ENCODE measurements at places on chromosomes 2 and 18. TPM values are rescaled to one million over a fixed set of nuclear protein-coding genes. Genes with fewer than 3 reads are reported as not detected.

GRCh38 chr2:152095146-152095545 is 3.7 kb downstream of the CACNB4 start:
- no peak overlapping the region for H3K4me3 ChIP-seq
- no peak for DNase-seq
- peaks cover 3% of the 10 kb centered on the region for H3K4me1 ChIP-seq
- no peak overlapping the region for H3K27ac ChIP-seq
- peaks cover 22% of the 10 kb centered on the region for H3K27me3 ChIP-seq
- H3K36me3 ChIP-seq = no peaks in the 10 kb centered on the region

Gene REG3A
- not detected for total RNA-seq

DNA sequence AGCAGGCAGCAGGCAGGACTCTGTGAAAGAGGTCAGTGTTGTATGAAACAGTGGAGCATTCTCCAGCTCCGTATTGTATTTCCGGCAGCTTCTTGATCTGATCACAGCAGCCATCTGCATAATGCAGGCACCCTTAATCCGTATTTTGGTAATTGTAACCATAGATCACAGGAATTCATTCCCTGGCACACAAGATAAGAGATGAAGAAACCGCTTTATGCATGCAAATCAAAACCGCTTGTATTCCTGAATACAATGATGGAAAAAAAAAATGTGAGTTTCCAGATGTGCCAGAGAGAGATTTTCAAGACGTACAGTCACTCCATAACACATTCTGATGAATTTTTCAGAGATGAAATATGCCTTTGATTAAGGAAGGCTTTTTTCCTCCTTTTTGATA is 221.3 kb downstream of the ACKR3 start:
- no peak for DNase-seq
- no peaks in the 10 kb centered on the region for H3K27me3 ChIP-seq

Gene SAG
- not detected for total RNA-seq

- H3K36me3 ChIP-seq = no peaks in the 10 kb centered on the region
- H3K4me1 ChIP-seq = no peaks in the 10 kb centered on the region
- H3K4me3 ChIP-seq = no peak overlapping the region
- DNase-seq = no peak
- peaks cover 1% of the 10 kb centered on the region for H3K27me3 ChIP-seq
These were observed 4.2 kb upstream of the ODC1 start for GRCh38 chr2:10452312-10452711.

All from H9 (cell line).